BJ (cell line): ENCODE measurements at places on chromosomes 6 and 20.

DNA sequence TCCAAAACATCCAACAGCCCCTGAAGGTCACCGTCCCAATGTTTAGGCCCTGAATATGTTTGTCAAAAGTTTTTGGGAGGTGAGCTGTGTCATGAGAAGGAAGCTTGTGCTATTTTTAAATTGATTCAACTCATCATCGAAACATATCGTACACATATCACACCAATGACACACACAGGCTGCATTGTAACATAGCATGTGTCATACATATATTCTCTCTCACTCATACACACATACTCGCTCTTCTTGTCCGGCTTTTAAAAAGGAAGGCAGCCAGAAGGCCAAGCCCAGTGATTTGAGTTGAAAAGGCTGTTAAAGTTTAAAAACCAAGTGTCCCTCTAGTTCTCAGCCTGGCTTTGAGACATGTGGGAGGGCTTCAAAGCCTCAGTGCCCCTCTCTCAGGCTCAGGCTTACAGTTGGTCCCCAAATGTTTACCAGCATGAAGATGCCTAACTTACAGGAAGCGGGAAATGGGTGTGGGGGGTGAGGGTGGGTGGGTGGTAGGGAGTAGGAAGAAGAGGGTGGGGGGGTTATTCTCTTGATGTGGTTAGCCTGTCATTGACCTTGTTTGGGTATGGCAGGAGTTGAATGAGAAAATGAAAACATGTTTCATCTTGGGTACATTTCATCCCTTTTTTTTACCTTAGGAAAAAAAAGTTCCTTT lies 3.3 kb upstream of the PRDM1 start:
- no peak for DNase-seq

- DNase-seq, result no peak
Measured at GRCh38 chr6:165714907-165715306, 51.9 kb upstream of the PDE10A start.

DNA sequence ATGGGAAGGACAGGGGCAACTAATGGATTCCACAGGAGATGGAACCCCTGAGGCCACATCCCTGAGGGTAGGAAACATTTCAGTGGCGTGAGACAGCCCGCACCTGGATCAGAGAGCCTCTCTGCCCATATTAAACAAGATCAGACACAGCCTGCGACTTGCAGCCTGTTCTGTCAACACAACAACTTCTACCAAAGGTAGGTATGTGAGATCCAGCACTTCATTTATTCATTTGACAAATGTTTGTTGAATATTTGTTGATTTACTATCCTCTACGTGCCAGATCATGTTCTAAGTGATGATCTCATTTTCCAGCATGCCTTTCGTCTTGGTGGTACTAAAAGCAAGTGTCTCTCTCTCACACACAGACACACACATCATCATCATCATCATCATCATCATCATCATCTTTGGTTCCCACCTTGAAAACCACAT lies 43.2 kb upstream of the NT5E start:
- DNase-seq, result no peak

DNA sequence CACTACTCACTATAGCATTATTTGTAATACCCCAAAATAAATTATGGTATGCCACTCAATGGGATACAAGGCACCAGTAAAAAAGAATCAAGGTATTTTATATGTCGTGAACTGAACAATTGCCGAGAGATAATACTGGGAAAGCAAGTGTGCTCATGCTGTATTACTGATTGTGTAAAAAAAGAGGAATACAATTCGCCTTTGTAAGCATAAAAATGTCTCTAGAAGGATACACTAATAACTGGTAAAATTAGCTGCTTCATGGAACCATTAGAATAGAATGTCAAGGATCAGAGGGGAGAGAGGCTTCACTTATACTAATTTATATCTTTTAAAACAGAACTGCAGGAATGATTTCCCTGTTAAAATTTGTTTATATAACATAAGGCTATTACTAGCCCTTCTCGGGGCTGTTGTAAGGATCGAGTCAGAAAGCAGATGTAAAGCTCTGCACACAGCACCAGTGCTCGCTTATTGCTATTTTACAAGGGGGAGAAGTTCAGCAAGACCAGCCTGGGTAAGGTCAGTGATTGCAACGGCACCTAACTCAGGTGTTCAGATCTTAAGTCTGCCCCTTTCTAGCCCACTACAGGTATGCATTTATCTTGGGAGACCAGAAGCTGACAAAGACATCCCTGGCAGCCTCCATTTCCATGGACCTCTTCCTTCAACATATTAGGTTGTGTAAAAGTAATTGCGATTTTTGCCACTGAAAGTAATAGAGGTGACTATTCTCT lies 61.6 kb downstream of the MYH7B start:
- DNase-seq, result no peak

GRCh38 chr20:46520976-46521579 lies 7.7 kb upstream of the ZNF334 start:
- no peak for DNase-seq

GRCh38 chr6:107304421-107305025 lies 154.8 kb downstream of the PDSS2 start:
- DNase-seq, result no peak

GRCh38 chr6:111564482-111564945 lies 41.2 kb downstream of the TRAF3IP2 start:
- no peak for DNase-seq
